ENCODE measurements at places on chromosomes 6 and 20.
A peak's percentile ranks its signal among the peaks of the same experiment; 100 is the strongest.

DNA sequence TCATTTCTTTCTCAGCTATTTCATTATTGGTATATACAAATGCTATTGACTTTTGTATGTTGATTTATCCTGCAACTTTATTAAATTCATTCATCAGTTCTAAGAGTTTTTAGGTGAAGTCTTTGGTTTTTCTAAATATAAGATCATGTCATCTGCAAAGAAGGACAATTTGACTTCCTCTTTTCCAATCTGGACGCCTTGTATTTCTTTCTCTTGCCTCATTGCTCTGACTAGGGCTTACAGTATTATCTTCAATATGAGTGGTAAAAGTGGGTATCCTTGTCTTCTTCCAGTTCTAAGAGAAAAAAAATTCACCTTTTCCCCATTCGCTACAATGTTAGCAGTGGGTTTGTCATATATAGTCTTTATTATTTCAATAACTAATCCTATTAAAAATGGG, 38.0 kb downstream of the KIF16B start:
- no peak for DNase-seq

DNA sequence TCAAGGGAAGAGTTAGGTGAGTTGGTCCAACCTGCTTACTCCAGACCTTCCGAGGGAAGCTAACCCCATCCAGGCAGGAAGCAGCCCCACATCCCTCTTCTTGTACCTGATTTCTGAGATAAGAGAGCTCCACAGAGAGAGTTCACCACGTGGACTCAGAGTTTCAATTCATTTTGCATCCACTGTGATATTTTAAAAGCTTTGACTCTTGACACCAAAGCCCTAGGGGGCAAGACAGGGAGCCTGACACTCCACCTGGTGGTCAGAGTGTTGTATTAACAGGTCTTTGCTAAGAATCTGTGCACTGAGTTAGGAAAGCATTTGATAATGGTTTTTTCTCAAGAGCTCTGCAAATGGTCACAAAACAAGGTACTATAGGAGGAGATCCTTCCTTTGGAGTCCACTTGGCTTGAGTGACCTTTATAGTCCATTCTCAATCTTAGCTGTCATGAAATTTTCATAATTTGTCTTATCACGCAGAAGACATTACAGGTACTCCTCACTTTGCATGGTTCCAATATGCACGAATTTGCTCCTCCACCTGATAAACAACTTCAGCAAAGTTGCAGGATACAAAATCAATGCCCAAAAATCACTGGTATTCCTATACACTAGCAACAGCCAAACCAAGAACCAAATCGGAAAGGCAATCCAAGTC, 56.2 kb upstream of the RIPOR2 start:
- DNase-seq = peak; percentile 84

DNA sequence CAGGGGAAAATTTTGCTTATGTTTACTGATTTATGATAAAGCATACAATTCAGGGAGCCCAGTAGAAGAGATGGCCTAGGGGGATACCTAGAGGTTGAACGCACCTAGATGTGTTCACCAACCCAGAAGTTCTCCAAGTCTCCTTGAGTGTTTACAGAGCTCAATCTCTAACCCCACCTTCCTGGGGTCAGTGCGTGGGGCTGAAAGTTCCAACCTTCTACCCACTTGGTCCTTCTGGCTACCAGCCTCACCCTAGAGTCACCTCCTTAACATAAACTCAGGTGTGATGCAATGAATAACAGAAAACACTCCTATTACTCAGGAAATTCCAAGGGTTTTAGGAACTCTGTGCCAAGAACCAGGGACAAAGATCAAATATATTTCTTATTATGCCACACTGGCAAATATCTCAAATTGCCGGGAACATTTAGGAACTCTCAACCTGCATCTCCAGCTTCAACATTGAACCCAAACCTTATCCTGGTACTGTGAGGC, 26.4 kb downstream of the AFG1L start:
- DNase-seq = no peak

- no peak for DNase-seq
Observed at GRCh38 chr20:12773936-12774335, 234.8 kb upstream of the SPTLC3 start.

- peak; percentile 47 for DNase-seq
Observed at GRCh38 chr6:116217069-116217468, 36.8 kb downstream of the TSPYL4 start.

GRCh38 chr6:17454316-17455005, 61.1 kb downstream of the CAP2 start:
- DNase-seq = no peak

DNA sequence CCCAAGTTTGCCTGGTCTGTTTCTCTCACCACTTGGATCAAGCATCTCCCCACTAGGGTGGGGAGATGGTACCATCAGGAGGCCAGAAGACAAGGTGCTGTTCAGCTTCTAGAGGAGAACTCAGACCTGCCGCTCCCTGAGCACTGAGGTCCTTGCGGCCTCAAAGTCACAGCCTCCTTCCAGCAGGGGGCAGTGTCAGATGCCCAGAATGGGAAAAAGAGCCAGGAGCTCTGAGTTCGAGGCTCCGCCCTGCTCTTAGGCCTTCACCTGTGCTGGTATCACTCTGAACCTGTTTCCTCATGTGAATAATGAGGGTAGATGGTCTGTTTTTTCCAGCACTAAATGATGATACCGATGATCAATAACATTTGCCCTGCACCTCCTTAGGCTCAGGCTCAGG, 68.7 kb downstream of the TOX2 start:
- DNase-seq = peak; percentile 62

DNA sequence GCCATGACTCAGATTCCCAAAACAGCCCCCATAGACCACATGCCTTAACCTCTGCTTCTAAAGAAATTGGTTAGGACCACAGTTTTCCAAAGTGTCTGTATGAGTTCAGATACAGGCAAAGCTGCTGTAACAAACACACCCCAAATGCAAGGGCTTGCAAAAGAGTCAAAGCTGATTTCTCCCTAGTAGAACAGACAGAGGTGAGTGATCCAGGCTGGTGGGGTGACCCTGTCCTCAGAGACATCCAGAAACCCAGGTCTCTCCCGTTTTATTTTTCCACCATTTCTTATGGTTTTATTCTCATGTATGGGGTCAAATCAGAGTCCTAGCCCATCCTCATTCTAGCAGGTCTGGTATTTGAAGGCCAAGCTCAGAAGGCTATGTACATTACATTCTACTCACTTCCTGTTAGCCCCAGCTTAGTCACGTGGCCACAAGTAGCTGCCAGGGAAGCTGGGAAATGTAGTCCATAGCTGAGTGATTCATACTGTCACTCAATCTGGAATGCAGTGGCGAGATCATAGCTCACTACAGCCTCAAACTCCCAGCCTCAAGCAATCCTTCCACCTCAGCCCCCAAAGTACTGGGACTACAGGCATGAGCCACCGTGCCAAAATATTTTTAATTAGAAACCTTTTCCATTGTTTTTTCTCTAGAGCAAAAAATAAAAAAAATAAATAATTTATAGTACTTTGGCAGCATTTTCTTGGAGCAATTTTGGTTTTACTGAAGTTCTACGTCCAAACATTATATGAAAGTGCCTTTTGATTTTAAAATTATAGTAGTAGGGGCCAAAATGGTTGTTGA, 175.2 kb downstream of the ZMYND8 start:
- DNase-seq = peak; percentile 83

DNA sequence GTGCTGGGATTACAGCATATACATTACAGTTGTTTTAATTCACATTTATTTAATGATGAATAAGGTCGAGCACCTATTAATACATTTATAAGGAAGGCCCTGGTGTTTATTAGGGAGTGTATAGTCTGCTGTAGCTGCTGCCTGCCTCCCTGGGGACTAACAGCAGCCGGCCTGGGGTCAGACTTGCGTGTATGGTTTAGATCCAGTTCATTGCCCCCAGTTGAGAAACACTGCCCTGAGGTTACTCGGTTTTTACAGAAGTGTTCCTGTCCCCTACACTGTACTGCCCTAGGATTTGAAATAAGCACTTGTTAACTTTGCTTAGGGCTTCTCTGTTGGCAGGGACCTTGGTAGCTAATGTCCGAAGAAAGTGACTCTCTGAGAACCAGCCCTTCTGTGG, 4.0 kb downstream of the TTPAL start:
- DNase-seq = no peak

GRCh38 chr20:36434383-36434782, 106.9 kb upstream of the MYL9 start:
- DNase-seq = no peak

GRCh38 chr6:156787569-156788492, 10.7 kb downstream of the ARID1B start:
- peak; percentile 31 for DNase-seq

GRCh38 chr6:159084493-159085091, 39.8 kb upstream of the TAGAP start:
- no peak for DNase-seq
